Suppressor macrophage treated with lipopolysaccharide for 1 hour (primary cell): ENCODE measurements at places on chromosomes 7 and 10.

- DNase-seq, result no peak
Measured at GRCh38 chr10:102086196-102086595, 21.0 kb downstream of the HPS6 start.

- no peak for DNase-seq
Measured at GRCh38 chr7:70935854-70936253, 196.1 kb upstream of the GALNT17 start.

- no peak for DNase-seq
Measured at GRCh38 chr7:38862666-38863065, 46.3 kb downstream of the VPS41 start.

DNA sequence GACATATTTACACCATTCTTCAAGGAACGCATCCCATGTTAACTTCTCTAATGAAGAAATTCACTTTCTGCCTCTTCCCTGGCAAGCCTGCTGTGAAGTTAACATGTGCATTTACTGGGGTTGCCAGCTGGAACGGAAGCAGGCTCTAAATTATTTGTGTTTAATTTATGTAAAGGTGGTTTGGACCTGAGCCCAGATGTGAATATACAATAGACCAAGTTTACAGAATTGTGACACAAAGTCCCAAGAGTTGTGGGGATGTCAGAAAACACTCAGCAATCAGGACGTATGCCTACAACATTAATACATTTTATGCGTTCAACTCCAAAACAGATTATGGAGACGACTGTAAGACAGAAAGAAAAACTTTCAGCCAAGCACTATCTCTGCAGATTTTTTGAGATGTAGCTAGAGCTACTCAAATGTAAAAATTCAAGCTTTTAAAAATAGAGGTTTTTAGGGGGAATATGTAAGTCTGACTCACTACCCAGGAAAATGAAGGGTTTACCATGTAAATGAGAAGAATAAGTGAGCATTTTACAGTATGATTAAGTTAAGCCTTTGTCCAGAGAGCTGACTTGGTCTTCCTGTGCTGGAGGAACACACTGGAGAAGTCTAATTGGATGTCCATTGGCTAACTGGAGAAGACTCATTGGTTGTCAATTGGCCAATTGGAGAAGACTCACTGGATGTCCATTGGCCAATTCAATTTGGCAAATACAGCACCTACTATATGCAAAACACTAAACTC, 19.5 kb downstream of the NRP1 start:
- DNase-seq, result peak; percentile 37

DNA sequence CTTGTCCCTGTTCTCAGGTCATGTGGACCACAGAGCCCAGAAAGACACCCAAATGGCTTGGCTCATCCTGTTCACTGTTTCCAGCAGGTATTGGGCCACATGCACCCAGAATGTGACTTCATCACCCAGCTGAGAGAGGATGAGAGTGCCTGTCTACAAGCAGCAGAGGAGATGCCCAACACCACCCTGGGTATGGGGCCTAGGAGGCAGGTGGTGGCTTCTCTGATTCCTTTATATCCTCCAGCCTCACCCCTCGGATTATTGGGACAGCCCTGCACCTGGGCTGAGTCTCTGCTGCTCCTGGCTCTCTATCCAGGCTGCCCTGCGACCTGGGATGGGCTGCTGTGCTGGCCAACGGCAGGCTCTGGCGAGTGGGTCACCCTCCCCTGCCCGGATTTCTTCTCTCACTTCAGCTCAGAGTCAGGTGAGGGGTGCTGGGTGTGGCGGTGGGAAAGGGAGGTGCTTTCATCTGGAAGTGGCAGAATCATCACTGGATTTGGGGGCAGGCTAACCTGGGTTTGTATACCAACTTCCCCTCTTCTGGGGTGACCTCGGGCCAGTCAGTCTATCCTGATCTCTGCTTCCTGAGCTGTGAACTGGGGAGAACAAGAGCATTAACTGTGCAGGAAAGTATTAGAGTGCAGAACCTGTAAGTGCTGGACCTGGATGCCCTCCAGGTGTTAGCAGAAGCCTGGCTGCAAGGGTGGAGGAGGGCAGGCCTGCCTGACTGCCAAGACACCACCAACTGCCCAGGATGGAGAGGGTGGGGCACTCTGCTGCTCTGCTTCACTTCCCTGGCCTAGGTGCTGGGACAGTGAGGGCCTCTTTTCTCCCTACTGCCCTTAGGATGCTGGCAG, 5.2 kb downstream of the GHRHR start:
- no peak for DNase-seq

DNA sequence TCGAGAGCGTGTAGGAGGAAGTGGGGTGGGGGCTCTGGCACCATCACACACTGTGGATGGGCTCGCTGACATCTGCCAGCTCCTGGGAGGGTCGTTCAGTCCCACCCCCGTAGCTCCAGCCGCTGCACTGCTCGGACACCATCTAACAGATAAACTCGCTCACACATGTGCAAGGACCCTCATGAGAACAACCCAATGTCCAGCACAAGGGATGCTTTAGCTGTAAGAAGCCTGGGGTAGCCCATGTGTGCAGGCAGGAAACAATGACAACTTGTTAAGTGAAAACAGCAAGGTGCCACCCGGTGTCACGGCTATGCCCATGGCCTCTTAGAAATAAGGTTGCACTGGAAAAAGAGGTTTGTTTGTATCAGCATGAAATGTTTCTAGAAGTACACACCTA, 14.1 kb downstream of the OGDHL start:
- DNase-seq, result no peak

DNA sequence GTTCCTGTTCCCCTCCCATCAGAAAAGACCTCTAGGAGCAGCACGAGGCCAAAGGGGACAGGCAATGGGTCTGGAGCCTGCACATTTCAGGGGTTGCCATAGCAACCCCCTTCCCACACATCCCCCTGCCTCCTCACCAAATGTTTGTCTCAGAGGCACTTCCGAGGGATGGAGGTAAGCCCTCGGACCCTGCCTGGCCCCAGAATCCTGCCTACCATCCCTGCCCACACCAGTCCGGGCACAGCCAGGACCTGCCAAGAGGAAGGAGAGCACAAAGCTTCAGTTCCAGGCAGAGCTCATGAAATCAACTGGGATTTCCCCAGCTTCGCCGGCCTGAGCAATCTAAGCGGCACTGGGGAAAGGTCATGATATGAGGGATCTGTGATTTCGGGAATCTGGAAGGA, 175.0 kb upstream of the PLXNA4 start:
- DNase-seq, result no peak

- no peak for DNase-seq
Measured at GRCh38 chr10:4652111-4653010, 173.6 kb upstream of the AKR1E2 start.

DNA sequence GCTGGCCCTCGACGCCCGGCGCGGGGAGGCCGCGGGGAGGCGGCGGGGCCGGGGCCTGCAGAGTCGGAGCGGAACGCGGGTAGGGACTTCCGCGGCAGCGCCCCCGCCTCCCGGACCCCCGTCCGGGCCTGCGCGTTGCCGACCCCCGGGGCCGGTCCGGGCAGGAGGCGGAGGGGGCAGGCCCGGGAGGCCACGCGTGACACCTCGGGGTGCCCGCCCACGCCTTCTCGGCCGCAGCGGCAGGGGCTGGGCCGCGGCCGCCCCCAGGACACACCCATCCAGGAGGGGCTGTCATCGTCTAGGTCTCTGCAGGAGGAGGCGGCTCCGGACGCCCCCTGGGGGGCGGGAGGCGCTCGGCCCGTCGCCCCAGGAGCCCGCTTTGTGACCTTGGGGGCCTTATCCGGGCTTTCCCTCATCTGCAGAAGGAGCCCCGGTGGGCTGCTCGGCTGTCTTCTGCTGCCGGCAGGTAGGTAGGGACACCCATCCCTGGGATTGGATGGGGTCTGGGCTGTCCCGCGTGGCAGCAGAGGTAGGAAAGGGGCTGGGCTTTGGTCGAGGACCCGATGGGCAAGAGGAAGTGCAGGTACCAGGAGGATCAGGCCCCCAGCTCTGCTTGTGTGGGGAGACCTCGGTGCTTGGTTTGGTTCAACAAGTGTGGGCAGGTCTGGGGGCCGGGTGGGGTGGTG, 569 bp downstream of the ZNF316 start:
- peak; percentile 81 for DNase-seq

DNA sequence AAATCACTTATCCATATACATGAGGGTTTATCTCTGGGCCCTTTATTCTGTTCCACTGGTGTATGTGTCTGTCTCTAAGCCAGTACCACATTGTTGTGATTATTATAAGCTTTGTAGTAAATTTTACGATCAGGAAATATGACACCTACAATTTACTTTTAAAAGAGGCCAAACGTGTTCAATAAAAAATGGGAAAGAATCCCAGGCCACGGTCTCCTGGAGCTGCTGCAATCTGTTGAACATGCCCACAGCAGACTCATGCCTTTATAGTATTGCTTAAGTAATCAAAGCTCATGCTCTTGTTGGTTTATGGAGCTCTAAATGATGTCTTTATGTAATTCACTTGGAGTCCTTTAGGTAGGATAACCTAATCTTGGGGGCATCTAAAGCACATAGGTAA, 273.0 kb downstream of the ZMYND11 start:
- no peak for DNase-seq

GRCh38 chr7:50298811-50299562, 5.5 kb upstream of the IKZF1 start:
- peak; percentile 96 for DNase-seq

DNA sequence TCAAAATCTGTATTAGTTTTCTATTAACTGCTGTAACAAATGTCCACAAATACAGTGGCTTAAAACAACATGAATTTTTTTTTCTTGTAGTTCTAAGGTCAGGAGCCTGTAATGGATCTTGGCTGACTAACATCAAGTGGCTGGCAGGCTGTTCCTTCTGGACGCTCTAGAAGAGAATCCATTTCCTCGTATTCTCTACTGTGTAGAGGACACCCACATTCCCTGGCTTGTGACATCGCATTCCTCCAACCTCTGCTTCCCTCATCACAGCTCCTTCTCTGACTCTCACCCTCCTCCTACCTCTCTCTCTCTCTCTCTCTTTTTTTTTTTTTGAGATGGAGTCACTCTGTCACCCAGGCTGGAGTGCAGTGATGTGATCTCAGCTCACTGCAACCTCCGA, 4.8 kb upstream of the CALHM1 start:
- peak; percentile 64 for DNase-seq

DNA sequence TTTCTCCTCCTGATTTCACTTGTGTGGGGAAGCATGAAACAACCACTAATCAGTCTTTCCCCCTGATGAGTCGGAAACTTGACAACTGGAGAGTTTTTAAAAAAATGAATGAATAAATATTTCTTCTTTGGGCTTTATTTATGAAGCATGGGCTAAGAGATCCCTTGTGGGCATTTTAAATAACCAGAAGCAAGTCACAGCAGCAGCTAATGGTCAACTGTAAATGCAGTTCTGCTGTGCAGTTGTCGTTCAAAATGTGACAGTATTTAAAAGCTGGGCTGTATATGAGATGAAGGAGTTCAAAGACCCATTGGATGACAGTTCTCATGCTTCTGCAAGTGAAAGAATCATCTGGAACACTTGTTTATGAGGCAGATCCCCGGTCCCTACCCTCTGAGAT, 54.1 kb downstream of the STEAP1B start:
- no peak for DNase-seq

GRCh38 chr7:22855049-22855392, 32.4 kb upstream of the TOMM7 start:
- no peak for DNase-seq

GRCh38 chr10:12902135-12902572, 99.4 kb downstream of the CCDC3 start:
- peak; percentile 59 for DNase-seq

GRCh38 chr7:142438235-142438922, 180.5 kb upstream of the PRSS58 start:
- peak; percentile 76 for DNase-seq

DNA sequence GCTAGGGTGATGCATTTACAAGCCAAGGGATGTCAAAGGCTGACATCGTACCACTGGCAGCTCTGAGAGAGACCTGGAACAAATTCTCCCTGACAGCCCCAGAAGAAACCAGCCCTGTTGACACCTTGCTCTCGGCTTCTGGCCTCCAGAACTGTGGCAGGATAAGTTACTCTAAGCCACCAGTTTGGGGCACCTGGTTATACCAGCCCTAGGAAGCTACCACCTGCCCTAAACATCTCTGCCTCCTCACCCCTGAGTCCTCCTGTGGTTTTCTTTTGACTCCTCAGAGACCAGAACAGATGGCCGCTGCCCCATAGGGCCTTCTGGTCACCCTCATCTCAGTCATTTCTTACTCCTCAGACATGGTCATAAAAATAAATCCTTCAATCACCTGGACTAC, 107.4 kb downstream of the CPXM2 start:
- DNase-seq, result no peak

- DNase-seq, result no peak
Measured at GRCh38 chr10:33391611-33392465, 57.4 kb upstream of the NRP1 start.

DNA sequence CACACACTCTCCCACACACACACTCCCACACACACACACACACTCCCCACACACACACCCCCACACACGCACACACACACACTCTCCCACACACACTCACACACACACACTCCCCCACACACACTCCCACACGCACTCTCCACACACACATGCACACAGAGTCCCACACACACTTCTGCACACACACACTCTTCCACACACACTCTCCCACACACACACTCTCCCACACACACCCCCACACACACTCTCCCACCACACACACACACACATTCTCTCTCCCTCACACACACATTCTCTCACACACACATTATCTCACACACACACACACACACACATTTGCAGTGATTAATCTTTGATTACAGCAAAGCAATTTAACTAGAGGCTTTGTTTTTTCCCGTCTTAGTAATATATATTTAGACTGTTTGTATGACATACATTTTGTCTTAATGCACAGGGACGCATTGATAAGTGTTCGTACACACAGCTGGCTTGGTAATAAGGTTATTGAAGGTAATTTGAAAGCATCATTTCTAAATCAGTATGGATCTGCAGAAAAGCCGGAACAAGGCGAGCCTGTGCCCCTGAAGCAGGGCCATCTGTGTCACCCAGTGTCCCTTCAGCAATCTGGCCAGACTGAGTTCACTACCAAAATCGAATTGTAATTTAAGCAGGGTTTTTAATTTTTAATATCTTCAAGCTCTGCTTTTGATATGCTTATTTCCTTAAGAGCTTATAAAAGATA, 69.9 kb upstream of the SH2B2 start:
- DNase-seq, result no peak

- DNase-seq, result no peak
Measured at GRCh38 chr10:76945166-76945565, 692.4 kb downstream of the KCNMA1 start.

DNA sequence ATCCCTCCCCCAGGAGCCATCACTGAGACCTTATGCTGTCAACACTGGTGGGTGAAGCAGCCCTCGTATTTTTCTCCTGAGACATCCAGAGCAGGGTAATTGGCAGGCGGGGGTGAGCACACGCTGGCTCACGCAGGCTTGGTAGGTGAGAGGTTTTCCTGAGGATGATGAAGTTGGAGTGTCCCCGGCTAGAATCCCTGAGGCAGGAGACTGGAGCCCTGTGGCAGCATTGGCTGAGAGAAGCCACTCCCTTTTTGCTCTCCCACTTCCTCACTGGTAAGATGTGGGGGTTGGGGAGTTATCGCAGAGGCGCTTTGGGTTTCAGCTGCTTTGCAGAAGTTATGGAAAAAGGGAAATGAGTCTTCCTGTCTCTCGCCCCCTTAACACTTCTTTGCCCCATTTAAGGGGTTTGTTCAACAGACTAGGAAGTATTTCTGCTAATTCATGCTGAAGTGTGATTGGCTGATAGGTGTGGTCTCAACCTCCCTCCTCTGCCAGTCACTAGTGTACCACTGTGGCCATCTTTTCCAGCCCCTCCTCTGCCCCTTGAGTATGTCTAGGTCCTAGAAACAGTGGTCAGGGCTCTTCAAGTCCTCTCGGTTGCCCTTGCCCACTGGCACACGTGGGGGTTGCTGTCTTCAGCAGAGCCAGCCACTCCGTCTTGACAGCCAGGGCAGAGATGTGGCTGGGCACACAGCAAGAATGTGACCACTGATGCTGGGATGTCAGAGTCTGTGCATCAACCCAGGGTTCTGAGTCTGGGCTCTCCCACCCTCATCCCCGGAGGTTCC, 5.7 kb downstream of the ARPC1B start:
- DNase-seq, result peak; percentile 94
